Left forelimb (tissue), 1 donor: ENCODE measurements at places on chromosomes 5 and 9.

DNA sequence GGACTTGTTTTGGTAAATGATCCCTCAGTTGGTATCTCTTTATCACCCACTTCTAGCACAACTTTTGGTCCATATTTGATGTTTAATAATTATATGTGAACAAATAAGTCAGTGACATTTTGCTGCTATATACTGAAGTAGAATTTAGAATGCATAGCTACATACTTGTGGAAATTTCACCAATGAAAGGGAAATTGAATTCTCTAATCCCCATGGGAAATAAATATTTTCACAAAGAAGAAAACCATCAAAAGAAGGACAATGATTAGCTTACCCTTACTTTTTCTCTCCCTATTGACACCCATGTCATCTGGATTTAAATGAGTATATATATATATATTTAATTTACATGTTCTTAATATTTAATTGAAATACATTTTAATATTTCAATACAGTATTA lies 94.3 kb upstream of the DAB2 start:
- DNase-seq = no peak

- DNase-seq = no peak
Measured at GRCh38 chr9:128600099-128600498, 47.7 kb downstream of the SPTAN1 start.

DNA sequence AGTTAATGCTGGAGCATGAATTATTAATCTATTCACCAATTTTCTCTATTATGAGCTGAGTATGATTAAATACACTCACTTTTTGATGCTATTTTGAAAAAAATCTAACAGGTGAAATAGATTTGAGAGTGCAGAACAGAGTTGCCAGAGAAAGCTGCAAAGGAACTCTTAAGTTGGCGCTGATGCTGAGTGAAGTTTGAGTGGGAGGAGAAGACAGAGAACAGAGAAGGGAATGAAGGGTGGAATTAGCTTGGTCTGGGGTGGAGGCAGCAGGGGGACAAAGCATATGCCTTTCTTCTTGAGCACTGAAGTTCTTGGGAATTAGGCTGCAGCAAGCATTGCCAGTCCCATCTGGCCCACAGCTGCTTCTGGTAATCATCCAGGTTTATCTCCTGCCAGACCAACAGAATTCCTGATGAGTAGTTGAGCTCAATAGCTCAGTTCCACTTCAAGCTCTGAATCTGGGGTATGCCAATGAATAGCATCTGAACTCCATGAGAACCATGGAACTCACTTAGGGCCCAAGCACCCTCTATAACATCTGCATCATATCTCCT lies 290.1 kb downstream of the HINT1 start:
- no peak for DNase-seq

- DNase-seq = no peak
Measured at GRCh38 chr9:117737721-117738226, 33.6 kb downstream of the TLR4 start.

GRCh38 chr9:16316911-16317817 lies 553.3 kb downstream of the BNC2 start:
- peak; percentile 18 for DNase-seq

DNA sequence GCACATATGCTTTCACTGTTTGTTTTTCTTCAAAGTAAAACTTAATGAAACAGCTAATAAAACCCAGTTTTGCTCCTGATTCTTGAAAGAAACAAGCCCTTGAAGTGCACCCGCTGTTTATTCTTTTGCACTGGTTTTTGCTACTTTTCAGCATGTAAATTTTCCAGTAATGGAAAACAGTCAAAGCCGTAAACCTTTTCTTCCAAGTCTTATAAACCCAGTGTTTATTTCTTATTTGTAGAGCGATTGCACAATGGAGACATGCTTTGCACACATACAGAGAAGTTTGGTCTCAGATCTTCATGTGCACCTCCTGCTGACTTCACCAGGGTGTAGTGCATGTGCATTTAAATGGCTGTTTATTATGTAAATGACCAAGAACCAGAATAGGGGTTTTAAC lies 51.8 kb downstream of the ATG10 start:
- no peak for DNase-seq

DNA sequence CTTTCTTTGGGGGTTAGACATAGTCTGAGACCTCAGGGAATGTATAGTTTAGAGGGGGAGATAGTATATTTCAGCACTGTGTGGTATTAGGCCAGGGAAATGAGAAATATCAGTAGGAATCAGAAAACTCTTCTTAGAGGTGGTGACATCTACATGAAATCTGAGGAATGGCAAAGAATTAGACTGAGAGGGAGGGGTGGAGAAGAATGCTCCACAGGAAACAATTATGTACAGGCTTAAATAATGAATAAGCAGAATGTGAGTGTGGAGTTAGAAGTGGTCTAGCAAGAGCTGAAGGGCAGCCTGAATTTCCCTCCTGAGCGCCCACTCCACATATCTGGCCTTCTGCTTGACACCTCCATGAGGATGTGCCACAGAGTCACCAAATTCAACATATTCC lies 3.6 kb upstream of the MACIR start:
- no peak for DNase-seq

- no peak for DNase-seq
Measured at GRCh38 chr9:106218854-106219253, 524.5 kb downstream of the TMEM38B start.

DNA sequence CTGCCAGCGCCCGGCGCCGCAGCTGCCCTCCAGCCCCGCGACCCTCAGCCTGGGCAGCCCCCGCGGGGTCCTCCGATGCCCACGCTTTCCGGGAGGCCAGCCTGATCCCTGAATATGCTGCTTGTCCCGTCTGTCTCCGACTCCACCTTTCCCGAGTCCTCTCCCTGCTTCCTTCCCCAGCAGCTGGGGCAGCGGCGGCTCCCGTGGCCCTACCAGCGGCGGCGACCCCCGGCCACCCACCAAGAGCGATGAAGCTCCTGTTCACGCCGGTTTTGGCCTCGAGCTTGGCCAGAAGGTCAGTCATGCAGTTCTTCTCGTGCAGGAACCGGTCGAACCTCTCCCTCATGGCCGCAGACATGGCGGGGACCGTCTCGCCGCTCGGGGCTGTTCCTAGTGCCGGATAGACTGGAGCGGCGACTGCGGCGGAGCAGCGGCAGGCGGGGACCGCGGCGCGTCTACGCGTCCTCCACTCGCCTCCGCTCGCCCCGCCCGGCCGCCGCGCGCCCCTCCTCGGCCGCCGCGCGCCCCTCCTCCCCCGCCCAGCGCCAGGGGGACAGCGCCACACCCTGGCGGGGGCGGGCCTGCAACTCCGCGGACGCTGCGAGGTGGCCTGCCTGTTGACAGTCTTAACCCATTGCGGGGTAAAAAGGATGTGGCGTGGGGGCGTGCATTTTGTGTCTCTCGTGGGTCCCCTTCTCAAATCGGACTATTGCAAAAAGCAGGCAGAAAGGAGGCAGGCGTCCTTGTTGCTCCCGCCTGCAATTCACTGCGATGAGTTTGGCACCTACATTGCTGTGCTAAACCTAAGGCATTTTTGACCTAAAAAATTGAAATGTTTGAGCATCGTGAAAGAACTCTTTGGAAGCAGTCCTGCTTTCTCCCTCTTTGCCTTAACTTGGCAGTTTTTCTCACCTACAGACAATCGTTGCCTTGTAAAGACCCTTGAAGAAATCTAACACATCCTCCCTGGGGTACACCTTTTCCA lies at the start of gene REEP5:
Gene REEP5, minus strand, starts transcription at position 395 of the 985 bp plus-strand sequence. Its CDS starts 37 bp downstream, at position 358.
- peak; percentile 92 for DNase-seq

DNA sequence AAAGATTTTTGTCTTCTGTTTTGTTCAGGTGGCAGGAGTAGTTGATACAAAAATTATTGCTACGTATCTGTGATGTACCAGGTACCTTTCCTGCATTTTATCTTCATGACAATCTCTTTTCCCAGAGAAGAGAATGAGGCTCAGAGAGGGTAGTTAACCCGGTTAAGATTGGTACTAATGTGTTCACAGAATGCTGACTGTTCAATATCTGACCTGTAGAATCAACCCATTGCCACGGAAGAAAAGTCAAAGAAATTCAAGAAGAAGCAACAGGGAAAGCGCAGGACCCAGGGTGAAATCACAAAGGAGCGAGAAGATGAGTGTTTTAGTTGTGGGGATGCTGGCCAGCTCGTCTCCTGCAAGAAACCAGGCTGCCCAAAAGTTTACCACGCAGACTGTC lies 11.8 kb downstream of the RAB24 start:
- no peak for DNase-seq

- no peak for DNase-seq
Measured at GRCh38 chr5:27465140-27465539, 426.8 kb upstream of the CDH9 start.

GRCh38 chr5:7811715-7812114 lies 39.2 kb downstream of the CFAP90 start:
- no peak for DNase-seq

GRCh38 chr9:6904371-6904770 lies 146.6 kb downstream of the KDM4C start:
- DNase-seq = no peak

- DNase-seq = no peak
Measured at GRCh38 chr5:173795601-173796000, 92.5 kb upstream of the CPEB4 start.

- DNase-seq = no peak
Measured at GRCh38 chr5:171736976-171737891, 48.4 kb upstream of the SMIM23 start.

GRCh38 chr9:93132946-93133680 lies 938 bp downstream of the NINJ1 start:
- DNase-seq = no peak

- no peak for DNase-seq
Measured at GRCh38 chr5:65262649-65263059, 219.1 kb downstream of the ADAMTS6 start.

GRCh38 chr5:36079200-36079781 lies 12.6 kb upstream of the UGT3A2 start:
- no peak for DNase-seq

- DNase-seq = no peak
Measured at GRCh38 chr5:36536616-36537005, 69.8 kb upstream of the SLC1A3 start.

DNA sequence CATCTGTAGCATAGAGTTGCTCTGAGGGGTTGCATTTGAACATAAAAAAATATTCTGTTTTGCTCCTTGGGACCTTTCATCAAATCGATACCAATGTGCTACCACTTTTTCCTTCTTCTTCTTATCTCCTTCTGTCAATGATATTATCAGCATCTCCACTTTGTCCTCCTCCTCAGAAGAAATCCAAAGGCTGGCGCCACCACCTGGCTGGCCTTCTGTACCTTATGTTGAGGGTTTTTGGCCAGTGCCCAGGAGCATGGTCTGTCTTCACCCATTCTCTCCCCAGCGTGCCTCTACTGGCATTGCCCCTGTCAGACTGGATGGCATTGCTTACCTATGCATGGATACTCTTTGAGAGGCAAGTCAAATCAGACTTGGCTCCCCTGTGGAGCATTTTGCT lies 167.2 kb downstream of the CFAP90 start:
- no peak for DNase-seq

GRCh38 chr5:159179529-159180305 lies 29.6 kb downstream of the RNF145 start:
- no peak for DNase-seq

DNA sequence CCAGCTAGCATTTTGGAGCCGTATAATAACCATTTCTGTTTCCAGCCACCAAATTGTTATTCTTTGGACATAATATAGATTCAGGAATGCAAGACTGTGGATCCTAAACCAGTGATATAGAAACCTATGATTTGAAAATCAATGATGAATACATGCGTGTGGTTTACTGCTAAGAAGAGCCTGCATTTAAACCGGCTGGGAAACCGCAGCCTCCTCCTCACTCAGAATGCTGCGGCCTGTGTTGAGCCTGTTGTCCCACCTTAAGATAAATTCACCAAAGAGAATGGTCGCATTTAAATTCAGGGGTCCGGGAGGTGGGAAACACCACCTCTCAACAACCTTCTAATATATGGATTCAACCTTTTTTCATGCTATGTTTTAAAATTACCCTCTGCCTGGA lies 148.0 kb downstream of the MEF2C start:
- DNase-seq = no peak

GRCh38 chr9:14031060-14031414 lies 282.9 kb downstream of the NFIB start:
- peak; percentile 80 for DNase-seq

DNA sequence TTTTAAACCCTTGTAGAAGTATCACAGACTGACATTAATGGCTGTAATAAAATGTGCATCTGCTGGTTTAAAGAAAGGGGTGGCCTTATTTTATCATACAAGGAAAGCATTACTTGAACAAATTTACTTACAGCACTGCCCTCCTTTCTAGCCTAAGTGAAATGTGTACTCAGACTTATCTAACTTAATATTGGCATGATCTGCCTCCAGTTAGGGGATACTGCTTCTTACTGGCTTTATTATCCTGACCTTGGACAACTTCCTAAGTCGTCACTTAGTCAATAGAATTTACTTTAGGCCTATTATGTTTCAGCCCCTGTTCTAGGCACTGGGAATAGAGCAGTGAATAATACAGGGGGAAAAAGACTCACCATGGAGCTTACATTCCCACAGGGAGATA lies 79.4 kb downstream of the TEK start:
- no peak for DNase-seq

DNA sequence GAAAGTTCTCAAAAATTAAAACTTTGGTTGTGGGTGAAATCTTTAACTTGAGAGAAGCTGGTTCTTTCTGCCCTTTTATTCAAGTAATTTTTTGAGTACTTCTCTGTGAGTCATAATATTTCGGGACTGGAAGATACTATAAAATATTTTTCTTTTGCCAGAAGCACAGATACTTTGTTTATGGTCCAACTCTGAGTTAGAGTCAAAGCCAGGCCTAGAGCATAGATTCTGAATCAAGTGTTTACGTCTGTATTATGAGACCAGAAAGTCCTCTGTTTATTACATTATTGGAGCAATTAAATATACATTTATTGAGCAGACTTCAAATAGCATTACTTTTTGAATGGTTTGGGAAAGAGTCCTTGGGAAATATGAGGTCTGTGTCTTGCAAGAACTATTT lies 187.9 kb downstream of the FER start:
- DNase-seq = no peak

- DNase-seq = no peak
Measured at GRCh38 chr9:99556998-99557397, 264.7 kb upstream of the NR4A3 start.

DNA sequence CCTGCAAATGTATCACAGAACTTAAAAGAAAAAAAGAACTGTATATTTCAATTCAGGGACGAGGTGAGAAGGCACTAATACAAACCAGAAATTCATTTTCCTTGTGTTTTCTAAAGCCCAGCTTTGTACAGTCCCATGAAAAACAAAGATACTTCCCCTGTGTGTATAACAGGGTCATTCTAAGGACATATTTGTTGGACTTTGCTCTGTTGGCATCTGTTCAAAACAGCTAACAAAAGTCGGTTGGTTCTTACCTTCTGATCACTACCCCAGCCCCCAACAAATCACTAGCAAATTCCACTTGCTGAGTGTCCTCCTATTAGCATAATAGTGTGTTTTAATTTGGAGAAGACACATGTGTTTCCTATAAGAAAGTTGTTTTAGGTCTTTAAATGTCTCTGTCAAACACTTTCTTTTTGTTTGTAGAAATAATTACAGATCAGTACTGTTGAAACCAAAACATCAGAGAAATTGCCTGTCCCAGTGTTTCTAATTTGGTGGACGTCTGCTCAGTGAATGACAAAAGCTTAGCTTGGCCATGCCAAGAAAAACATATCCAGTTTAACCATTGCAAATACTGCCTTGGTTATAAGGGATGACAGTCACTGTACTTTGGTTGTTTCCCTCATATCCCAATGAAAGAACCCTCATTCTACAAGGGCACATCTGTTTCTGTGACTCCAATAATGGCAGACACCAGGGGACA lies 480.5 kb downstream of the EBF1 start:
- no peak for DNase-seq

GRCh38 chr9:110545705-110546104 lies 33.8 kb downstream of the SVEP1 start:
- no peak for DNase-seq

- DNase-seq = no peak
Measured at GRCh38 chr5:26181582-26181981, 856.8 kb downstream of the CDH9 start.

- DNase-seq = no peak
Measured at GRCh38 chr5:39794513-39795210, 369.9 kb upstream of the DAB2 start.
